ENCODE measurements at places on chromosomes 4 and X.

DNA sequence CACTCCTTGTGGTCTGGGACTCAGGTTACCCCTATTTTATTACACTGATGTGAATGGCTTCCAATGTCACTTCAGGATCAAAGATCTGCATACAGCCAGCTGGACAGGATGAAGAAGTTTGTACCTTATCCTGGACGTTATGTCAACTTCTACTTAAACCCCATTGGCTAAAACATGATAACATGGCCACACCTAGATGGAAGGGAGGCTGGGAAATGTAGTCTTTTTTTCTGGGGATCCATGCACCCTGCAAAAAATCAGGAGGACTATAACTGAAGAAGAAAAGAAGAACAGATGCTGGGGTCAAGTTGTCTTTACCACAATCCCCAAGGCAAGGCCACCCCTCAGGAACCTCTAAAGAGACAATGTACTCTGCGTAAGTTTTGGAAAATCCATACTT is 459.2 kb downstream of the BCOR start:
- DNase-seq = no peak

- DNase-seq = peak; percentile 33
These were observed 443.9 kb upstream of the INTU start for GRCh38 chr4:127188847-127189246.

GRCh38 chr4:146482788-146483187 is 39.0 kb downstream of the SLC10A7 start:
- DNase-seq = no peak

GRCh38 chr4:78748381-78748780 is 27.8 kb upstream of the BMP2K start:
- no peak for DNase-seq

DNA sequence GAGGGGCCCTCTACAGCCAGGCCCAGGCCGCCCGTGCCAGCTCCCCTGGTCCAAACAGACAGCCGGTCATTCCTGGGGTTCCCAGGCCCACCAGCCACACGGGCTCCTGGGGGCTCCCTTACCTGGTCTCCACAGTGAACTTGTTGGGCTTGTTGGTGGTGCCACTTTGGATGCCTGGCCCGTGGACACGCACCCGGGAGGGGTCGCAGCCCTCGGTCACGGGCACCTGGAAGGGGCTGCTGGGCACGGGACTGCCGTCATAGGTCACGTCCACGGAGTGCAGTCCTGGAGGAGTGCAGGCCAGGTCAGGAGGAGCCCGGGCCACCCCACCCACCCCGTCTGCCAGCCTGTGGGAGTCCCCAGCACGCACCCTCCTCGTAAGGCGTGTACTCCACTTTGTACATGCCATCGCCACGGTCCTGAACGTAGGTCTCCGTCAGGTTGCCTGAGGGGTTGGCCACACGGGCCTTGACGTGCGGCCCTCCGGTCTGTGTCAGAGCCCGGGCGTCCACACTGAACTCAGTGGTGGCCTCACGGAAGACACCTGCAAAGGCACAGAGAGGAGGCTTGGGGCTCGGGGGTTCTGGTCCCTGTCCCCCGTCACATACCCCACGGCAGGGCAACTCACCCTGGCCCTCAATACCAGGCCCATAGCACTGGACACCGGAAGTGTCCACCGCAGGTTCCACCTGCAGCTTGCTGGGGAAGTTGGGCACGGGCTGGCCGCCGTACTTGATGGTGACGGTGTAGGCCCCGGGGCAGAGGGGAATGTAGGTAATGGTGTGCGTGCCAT is 14.9 kb downstream of the FLNA start:
- no peak for DNase-seq

- no peak for DNase-seq
These were observed 3.1 kb downstream of the ZNF630 start for GRCh38 chrX:48068096-48068887.

- no peak for DNase-seq
These were observed 25.5 kb downstream of the INTS12 start for GRCh38 chr4:105683038-105683437.

DNA sequence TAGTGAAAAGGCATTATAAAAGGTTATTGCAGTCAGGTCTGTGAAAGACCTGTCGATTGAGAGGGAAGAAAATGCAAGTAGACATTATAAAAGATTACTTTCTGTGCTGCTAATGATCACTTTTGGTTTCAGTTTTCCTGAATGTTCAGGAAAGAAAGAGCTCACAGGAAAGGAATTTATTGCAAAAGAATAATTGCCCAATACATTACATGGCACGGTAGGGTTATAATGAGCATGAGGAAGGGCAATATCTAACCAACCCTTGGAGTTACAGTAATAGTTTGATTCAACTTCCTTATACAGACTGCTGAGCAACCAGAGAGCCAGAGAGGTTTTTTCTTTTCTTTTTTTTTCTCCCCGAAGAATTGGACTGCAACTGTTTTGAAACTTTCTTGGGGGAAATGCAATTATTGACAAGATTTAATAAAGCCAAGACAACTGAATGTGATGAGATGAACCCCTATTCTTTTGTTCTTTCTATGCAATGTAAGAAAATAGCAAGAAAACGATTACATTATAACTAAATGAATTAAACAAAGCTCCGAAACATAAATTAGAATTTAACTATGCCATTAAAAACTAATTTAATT is 247.0 kb downstream of the C4orf33 start:
- peak; percentile 86 for DNase-seq

All from fibroblast of mammary gland (primary cell).